NCI-H446 (cell line): ENCODE measurements at places on chromosomes 5 and 9.
A peak's percentile ranks its signal among the peaks of the same experiment; 100 is the strongest.

DNA sequence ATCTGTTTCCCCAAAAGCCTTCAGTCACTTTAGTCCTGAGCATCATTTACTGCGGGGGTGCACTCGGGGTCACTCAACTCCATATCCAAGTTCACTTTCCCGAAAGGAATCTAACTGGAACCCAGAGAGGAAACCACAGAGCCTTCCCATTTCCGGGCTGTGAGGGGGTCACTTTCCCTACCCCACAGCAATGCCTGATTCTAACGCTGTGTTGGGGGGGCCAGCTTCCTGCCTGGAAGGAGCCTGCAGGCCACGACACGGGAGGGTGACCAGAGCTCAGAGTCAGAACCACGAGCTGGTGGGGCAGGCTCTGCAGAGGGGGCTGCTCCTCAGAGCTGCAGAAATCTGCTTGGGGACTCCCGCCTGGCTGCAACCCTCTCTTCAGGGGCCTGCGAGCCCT, 20.3 kb downstream of the BRD9 start:
- no peak for DNase-seq

DNA sequence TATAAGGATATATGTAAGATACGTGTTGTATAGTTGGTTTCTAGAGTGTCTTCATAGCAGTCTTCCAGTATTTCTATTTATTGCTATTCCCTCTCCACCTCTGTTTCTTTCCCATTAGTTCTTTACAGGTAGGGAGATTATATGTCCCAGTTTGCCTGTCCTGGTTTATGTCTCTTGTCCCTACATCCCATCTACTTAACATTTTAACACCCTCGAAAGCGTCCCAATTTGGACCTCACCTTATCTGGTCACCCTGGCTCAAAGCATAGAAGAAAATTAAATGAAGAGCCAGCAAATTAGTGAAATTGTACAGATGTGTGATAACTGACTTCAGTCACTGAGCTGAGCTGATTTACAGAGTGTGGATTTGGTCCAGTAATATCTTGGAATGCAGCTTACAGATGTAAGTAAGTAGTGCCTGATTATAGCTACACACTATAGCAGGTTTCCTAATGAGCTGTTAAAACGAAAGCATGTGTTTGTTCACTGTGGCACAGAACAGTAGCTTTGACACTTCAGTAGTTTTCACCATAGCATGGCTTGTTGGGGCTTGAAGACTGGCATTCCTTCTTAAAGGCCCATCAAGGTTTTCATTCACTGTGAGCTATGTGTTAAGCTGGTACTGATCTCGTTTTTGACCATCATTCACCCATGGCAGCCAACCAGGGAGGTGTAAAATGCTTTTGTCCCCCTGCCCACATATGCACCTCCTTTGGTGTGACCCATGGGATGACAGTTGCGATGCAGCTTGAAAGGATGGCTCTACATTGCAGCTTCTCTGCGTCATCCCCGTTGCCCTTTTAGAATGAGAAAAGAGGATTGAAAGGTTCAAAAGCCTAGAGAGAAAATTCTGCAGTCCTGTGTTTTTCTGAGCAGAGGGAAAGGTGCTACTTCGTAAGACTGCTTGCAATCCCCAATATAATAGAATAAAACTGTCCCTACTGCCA, 192.1 kb upstream of the DMRT1 start:
- DNase-seq, result no peak

DNA sequence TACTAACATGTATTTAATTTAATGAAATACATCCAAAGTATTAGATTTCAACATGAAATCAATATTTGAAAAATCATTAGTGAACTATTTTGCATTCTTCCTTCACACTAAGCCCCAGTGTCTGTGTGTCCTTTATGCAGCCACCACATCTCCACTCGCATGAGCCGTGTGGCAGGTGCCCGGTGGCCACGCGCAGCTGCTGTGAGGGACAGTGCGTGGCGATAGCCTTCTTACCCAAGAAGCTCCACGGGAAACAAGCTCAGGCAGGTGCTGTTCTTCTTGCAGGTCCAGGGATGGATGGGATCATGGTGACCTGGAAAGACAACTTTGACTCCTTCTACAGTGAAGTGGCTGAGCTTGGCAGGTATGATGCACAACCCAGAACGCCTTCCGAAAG, 79.3 kb upstream of the OTULINL start:
- DNase-seq, result no peak

GRCh38 chr9:107542411-107543157, 53.0 kb upstream of the KLF4 start:
- DNase-seq, result no peak

DNA sequence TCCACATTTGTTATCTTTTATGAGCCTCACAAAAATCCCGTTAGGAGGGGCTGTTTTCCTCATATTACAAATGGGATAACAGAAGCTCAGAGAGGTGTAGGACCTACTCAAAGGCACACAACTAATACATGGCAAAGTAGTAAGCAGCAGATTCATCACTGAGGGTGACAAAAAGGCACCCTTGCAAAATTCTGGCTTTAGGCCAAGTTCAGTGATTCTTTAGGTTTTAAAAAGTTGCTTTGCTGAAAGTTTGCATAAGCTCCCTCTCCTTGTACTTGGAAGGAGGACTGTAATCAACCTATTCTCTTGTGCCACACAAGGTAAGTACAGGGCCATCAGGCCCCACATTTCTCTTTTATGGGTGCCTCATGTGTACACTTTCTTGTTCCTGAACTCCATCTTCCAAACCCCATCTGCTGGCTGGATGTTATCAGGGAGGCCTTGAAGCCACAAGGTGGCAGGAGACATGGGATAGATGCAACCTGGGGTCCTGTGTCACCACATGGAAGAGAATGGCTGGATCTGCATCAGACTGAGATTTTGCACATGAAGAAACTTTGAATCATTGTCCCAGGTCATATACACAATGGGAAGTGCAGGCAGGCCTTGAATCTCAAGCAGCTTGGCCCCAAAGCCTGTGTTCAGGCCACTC, 311.6 kb downstream of the MSX2 start:
- no peak for DNase-seq

GRCh38 chr9:99964336-99964735, 57.9 kb downstream of the STX17 start:
- no peak for DNase-seq

DNA sequence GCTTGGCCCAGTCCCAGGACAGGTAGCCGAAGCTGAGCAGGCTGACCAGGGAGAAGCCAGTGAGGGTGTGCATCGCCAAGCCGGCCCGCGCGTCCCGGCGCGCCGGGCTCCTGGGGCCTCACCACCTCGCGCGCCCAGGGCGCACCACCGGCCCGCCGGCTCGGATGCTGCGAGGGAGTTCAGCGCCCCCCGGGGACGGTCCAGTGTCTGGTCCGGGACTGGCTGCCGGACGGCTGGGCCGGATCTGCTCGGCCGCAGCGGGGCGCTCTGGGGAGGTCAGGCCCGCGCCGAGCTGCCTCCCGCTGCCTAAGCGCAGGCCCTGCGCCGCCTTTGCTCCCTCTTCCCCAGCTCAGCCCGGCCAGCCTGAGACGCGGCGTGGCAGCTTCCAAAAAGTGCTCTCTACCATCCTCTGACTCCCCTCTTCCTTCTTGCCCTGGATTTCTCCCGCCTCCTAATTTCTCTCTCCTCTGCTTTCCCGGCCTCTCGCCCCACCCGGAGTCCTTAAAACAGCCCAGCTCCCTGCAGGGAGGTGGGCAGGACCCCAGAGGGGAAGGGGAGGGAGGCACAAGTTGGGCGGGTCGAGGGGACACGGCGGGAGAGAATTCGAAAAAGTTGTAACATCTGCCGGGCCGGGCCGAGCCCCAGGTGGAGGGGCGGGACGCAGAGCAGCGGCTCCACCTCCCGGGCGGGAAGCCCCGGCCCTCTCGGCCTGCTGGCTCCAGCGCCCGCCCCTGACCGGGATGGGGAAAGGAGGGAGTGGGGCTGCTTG, at the start of gene ARSI:
Gene ARSI, minus strand, starts transcription at position 605 of the 769 bp plus-strand sequence. Its CDS starts 532 bp downstream, at position 73.
- no peak for DNase-seq

DNA sequence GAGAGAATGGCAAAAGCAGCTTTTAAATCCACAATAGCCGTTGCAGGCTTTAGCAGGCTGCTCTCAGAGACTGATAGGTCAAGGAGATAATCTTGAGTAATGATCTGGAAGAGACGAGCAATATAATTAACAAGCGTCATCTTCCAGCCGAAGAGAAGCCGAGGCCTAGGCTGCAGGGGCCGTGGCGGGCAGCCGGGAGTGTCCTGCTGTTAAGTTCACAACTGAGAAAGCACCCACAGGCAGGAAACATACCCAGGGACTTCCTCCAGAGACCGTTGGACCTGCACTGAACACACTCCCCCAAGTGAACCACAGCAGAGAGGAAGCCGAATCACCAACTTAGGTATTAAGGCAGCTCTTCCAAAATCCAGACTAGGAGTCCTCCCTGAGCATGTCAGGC, 182.3 kb downstream of the IRX2 start:
- DNase-seq, result no peak

- no peak for DNase-seq
These were observed 19.0 kb downstream of the ATOX1 start for GRCh38 chr5:151739395-151739794.

GRCh38 chr9:69931340-69931739, 110.7 kb downstream of the CFAP95 start:
- peak; percentile 35 for DNase-seq

- DNase-seq, result no peak
These were observed 1.8 kb upstream of the AMACR start for GRCh38 chr5:34009610-34010009.

DNA sequence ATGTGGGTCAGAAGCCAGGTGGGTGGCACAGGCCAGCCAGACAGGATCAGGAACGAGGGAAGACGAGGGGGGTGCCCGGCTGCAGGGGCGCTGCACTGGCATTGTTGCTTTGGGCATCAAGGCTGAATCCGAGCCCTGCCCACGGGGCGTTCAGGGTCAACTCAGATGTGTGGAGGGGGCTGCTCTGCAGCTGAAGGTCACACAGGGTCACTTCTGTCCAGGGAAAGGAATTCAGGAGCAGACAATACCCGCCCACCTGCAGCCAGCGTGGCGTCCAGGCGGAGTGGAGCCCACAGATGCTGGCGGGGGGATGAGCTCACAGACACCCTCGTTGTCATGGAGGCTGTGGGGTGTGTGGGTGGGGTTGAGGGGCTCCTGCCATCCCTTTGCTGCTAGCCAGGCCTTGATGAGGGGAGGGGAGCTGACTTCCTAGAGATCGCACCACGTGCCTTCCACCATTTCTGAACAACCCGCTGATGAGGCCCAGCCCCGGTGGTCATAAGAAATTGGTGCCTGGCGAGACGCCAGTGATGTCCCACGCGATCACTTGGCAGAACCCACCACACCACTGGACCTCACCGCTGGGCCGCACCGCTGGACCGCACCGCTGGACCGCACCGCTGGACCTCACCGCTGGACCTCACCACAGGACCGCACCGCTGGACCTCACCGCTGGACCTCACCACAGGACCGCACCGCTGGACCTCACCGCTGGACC, 31.2 kb downstream of the MRPL36 start:
- no peak for DNase-seq

DNA sequence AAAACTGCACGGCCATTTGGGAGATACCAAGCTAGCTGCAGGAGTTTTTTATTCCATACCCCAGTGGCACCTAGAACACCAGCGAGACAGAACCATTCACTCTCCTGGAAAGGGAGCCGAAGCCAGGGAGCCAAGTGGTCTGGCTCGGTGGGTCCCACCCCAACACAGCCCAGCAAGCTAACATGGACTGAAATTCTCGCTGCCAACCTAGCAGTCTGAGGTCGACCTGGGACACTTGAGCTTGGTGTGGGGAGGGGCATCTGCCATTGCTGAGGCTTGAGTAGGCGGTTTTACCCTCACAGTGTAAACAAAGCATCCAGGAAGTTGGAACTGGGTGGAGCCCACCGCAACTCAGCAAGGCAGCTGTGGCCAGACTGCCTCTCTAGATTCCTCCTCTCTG, 108.9 kb upstream of the CHD1 start:
- DNase-seq, result no peak

DNA sequence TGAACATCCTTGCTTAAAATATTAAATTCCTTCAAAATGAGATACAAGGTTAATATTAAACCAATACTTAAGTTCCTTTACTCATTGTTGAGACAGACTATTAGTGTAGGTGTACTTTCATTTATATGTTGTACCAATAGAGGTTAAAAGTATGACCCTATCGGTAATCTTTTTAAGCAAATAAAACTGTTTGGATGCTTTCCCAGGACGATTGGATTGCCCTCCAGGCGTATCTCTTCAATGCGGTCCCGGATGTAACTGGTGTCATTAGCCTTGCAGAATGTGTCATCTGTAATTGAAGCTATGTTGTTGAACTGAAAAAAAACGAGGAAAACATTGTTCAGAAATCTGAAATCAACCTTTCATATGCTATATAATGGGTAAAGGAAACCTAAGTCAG, 18.9 kb downstream of the OGN start:
- no peak for DNase-seq

DNA sequence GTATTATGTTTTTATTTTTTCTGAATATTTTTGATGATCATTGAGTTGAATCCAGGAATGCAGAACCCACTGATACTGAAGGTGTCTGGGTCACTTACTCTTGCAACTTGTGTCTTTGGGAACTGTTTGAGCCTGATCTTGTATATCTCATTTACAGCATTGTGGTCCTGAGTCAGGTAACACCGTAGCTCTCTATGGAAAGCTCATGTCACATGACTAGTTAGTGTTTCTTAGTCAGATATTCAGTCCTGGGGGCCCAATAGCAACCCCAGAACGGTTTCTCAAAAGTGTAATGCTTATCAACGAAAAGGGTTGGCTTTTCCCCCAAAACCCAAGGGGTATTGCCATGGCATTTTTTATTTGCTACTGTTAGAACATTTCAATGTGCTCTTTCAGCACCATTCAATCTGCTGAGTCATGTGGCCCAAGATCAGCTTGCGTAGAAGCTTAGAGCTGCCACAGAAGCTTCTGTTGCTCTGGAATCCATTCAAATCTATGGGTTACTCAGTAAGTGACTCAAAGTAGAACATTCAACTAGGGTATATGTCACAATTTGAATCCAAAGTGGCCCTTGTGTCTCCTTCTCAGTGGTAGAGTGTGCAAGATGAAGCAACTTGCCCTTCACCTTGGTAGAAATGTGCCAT, 12.1 kb upstream of the PTAR1 start:
- no peak for DNase-seq

GRCh38 chr9:4567601-4568000, 77.3 kb downstream of the SLC1A1 start:
- DNase-seq, result no peak

GRCh38 chr9:86557063-86557766, 203.0 kb upstream of the TUT7 start:
- DNase-seq, result no peak

GRCh38 chr9:6931913-6932312, 174.1 kb downstream of the KDM4C start:
- DNase-seq, result no peak

GRCh38 chr9:138038244-138038671, 160.7 kb downstream of the CACNA1B start:
- no peak for DNase-seq

DNA sequence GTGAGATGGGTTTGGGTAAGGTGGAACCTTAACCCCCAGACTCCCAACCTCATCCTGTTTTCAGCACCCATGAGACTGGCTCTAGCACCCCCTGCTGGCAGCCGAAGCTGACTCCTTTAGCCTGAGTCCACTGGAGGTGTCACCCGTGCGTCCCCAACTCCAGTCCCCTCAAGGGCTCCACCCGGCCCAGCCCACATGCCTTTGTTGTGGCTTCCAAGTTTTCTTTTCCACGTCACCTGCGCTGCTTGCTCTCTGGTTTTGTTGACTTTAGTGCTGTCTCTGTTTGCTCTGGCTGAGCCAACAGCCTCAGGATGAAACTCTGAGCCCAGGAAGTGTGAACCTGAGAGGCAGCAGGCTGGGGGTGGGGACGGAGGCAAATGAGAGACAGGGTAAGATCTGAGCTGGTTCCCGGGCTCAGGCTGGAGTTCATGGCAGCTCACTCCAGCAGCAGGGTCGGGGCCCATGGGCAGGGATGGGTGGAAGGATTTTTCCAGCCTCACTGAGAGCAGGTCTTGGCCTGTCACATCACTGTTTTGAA, 13.2 kb upstream of the AQP7 start:
- DNase-seq, result no peak
